ENCODE measurements at places on chromosomes 5 and 9.
A peak's percentile ranks its signal among the peaks of the same experiment; 100 is the strongest.

GRCh38 chr5:24365406-24365805, 279.4 kb downstream of the CDH10 start:
- no peak for DNase-seq

- no peak for DNase-seq
Observed at GRCh38 chr5:76813982-76814562, 4.8 kb upstream of the F2RL1 start.

DNA sequence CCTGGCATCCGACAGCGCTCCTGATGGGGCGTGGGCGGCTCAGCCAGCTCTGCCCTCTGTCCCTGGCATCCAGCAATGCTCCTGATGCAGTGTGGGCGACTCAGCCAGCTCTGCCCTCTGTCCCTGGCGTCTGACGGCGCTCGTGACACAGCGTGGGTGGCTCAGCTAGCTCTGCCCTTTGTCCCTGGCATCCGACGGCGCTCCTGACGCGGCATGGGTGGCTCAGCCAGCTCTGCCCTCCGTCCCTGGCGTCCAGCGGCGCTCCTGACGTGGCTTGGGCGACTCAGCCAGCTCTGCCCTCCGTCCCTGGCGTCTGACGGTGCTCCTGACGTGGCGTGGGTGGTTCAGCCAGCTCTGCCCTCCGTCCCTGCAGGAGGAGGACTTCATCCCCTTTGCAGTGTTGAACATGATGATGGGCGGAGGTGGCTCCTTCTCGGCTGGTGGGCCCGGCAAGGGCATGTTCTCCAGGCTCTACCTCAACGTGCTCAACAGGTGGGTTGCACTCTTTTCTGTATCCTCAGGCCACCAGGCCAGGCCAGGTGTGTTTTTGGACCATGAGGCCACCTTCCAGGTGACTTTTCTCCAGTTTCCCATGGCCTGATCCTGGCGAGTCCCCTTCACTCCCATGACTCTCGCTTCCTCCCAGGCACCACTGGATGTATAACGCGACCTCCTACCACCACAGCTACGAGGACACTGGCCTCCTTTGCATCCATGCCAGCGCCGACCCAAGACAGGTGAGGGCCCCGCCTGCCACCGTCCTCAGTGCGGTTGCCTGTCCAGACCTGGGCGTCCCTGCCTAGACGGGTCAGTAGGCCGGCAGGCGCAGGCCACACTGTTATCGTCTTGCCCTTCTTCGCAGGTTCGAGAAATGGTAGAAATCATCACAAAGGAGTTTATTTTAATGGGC, 8.0 kb downstream of the PMPCA start:
- no peak for DNase-seq

DNA sequence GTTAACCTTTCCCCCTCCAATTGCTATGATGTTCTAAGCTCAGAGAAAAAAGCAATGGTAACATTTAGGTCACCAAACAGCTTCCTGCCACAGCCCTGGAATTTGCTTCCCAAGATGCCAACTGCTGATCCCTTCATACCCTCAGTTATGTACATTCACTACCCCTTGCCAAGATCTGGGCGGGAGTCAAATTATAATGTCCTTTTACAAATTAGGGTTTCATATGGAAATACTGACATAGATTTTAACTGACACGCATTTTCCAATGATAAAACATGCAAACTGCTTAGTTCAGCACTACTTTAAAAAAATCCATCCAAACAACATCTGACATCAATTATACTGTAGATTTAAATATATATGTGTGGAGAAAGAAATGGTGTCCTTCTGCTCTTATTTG, 5.0 kb downstream of the LOX start:
- DNase-seq: no peak

DNA sequence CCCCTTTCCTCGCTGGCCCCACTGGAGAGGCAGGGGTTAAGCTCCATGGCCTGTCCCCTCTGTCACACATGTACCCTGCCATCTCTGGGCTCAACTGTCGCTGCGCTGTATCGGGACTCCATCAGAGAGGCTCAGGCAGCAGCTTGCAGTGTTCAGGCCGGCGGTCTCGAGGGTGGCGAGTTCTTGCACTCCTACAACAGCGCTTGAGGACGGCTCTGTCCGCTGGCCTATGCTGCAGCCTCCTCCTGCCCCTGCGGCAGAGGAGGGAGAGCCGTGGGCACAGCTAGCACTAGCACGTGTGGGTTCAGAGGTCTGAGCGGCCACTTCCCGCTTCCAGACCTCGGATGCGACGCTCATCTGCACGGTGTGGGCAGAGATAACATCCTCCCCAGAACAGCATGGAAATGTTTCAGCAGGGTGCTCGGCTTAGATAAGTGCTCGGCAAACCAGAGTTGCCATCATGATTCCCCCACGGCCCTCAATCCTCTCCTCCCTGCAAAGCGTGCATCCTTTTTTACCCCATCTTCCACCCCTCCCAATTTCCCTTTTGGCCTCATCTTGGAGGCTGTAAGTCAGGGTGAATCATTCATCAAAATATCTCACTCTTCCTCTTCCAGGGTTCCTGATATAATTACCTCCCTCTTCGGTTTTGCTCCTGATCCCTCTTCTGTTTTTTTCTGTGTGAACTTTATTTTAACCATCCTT, 41.9 kb upstream of the FUBP3 start:
- no peak for DNase-seq

DNA sequence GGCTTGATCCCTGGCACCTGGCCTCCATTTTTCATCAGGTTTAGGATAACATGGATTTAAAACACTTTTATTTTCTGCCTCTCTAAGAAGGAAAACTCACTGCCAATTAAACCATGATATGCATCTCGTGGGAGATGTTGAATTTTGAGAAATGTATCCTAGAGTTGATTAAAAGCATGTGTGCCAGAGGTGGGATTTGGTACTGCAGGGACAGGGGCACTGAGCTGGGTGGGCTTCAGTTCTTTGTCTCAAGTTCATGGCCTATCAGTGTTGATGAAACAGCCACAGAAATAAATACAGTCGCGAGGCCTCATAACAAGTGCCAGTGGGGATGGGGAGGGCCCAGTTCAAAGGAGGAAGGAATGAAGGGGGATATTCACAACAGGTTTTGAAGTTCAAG, 34.9 kb downstream of the POLR1E start:
- DNase-seq: no peak

- DNase-seq: peak; percentile 21
Observed at GRCh38 chr5:132749506-132749905, 2.3 kb downstream of the CCNI2 start.

DNA sequence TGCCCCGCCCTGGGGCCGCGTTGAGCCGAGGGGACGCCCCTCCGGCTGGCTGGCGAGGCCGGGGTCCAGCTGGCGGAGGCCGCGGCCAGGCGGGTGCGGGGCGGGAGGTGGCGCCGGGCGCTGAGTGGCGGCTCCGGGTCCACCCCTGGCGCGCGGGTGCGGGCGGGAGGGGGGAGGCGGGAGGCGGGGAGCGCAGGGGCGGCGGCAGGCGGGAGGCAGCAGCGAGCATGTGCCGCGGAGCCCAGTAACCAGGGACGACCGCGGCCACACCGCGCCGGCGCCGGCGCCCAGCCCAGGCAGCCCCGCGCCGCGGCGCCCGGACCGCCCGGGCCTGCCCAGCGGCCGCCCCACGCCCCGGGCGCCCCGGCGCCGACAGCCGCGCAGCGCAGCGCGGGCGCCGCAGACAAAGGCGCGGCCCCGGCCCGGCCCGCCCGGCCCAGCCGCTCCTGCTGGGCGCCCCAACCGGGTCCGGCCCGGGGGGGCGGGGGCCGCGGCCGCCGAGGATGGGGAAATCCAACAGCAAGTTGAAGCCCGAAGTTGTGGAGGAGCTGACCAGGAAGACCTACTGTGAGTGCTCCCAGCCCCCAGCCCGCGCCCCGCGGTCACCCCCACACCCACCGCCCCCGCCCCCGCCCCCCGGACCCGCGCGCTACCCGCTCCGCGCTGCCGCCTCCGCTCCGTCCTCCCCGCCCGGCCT, at the start of gene NCS1:
NCS1 (plus strand) TSS at position 244 of the 697 bp plus-strand sequence; CDS start at position 504, 260 bp downstream.
- peak; percentile 70 for DNase-seq

DNA sequence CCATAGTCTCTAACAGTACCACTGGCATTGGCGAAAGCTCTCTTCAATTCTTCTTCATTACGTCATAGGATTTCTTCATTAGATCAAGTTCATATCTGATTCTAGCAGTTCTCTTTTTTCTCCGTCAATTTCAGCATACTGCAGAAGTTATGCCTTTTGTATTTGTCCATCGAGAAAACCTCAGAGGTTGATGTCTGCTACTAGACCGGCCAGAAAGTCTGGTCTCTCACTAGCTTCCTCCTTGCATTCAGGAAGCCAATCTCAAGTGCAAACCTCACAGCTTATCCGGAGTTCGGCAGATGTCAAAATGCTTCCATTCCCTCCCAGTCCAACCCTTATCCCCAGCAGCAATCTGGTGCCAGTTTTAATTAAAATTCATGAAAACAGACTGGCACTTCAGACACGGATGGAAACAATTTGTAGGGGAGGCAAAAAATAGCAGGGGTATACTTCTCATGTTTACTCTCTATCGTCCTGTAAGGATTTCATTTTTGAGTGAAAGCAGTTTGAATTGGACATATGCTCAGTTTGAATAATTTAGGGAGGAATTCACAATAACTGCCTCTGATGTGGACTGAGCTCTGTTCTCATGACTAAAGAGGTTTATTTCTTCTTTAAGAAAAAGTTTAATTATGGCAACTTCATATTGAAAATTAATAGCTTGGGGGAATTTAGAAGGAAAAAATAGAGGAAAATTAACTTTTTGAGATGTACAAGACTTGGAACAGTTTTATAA, 56.4 kb upstream of the TMC1 start:
- DNase-seq: no peak

DNA sequence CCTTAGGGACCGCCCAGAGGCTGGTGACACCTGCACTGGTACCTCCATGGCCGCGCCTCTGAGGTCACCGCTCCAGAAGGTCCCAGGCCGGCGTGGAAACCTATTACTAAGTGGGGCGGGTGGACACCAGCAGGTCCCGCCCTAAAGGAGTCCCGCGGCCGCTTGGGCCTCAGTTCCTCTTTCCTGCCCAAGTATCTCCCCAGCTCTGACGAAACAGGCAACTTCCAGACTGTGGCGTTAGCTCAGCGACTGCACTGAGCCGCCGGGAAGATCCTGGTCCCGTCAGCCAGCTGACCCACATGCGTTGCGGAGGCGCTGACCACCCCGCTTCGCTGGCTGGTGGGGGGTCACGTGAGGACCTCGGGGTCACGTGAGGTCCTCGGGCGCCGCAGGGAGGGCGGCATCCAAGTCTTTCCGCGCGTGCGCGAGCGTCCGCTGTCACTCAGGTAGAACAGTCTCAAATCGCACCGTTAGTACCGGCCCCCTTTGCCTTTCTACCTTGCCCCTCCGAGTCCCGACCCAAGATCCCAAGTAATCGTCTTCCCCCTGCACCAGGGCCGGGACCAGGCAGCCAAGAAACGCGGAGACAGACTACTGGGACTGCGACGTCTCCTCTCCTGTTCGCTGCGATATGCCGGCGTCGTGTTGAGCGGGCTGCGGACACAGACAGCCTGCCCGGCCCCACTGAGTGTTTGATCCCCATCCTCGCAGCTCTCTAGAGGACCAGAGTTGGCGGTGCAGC, 53.7 kb upstream of the KDM4C start:
- DNase-seq: peak; percentile 82

DNA sequence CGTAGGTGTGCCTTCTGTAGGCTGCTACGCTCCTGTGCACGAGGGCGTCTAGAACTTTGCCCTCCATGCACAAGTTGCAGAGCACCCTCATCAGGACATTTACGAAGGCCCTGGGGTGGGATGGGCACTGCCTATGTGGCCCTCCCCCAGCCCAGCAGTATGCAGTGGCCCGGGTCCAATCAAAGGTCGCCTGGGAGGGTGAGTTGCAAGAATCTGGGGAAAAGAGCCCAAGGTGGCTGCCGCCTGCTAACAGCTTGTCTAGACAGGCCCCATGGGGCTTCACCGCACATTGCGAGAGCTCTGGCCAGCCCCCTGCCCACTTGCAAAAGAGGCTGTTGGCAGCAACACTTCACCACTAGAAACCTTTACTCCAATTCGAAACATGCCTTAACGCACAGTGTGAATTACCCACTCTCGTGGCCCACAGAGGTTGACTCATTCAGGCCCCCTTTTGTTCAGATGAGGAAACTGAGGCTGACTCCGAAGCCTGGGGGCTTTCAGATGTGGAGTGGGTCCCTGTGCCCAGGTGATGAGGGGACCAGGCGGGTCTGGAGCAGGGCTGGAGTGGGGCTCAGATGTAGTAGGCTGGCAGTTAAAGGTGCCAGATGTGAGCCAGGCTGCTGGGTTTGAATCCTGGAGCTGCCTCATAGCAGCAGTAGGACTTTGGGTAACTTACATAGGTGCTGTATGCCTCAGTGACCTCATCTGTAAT, 31.8 kb upstream of the IL17B start:
- no peak for DNase-seq

- DNase-seq: no peak
Observed at GRCh38 chr5:127079994-127080491, 6.7 kb upstream of the C5orf63 start.

DNA sequence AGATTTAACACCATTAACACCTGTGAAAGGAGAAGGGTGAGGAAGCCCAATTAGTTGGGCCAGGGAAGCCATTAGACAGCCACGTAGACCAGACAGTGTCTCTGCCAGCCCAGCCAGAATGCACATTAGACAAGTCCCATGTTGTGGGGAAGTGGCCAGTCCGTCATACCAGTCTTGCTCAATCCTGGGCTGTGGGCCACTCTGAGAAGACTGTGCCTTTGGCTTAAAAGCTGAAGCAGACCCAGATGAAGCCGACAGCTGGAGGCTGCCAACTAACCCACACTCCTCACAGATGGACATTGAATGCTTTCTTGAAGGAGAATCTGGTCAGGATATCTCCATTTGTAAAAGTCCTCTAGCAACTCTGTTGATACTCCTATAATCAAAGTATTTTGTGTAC, 128.5 kb downstream of the CHSY3 start:
- no peak for DNase-seq

All from stimulated activated CD8-positive, alpha-beta memory T cell treated with anti-CD3 and anti-CD28 coated beads, Interleukin-4, amount 100 ng/mL, for 48 hours (primary cell).